Urinary bladder (tissue), 4 donors: ENCODE measurements at places on chromosomes 16 and 17. TPM values are rescaled to one million over a fixed set of nuclear protein-coding genes. Genes with fewer than 3 reads are reported as not detected.

The CCL17 gene
- not detected for total RNA-seq

DNA sequence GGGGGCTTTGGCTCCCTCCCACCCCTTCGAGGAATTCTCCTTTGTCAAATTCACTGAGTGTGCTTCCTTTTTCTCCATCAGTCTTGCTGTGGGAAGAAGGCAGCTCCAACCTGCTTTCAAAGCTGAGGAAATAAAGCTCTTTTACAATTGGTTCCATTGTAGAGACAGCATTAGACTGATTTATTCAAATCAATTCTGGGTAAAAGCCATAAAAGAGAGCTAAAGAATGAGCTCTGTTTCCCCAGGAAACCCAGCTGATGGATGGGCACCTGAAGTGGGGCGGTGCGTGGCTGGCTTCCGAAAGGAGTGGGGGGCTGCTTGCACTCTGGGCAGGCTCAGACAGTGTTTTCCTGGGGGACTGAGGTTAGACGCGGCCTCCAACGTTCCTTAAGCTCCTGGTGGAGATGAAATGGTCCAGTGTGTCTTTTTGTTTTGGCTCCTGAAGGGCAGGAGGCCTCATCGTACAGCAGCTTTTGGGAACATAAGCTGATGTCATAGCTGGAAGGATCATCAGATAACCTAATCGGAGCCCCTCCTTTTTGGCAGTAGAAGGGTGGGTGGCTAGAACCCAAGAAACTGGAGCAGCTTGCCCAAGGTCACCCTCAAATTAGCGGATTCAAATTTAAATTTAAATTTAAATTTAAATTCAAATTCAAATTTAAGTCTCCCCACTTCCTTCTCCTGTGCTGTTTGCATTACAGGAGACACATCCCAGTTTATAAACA is 128.5 kb upstream of the EEF2KMT start:
- DNase-seq, result no peak

DNA sequence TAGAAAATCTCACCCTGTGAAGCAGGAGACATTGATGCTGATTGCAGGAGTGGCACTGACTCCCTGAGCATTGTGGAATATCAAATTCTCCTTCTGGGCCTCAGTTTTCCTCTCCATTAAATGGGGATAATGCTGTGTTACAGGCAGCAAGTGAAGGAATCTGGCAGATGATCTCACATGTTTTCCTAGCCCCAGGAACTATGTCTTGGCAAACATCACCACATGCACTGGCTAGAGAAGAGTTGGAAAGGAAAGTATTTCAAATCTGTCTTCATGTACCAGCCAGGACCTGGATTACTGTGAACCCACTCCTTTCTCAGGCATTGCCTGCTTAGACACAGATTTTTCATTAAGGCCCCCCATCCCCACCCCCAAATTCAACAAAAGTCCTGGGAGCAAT is 13.6 kb upstream of the CCL8 start:
- no peak for DNase-seq

GRCh38 chr17:81483085-81483861 is 29.3 kb downstream of the ACTG1 start:
- DNase-seq, result no peak

- no peak for DNase-seq
Measured at GRCh38 chr17:83144421-83145357, 65.3 kb downstream of the METRNL start.

- no peak for DNase-seq
Measured at GRCh38 chr17:73943416-73944110, 259.9 kb upstream of the RPL38 start.

The LLGL1 gene
- 25.6 TPM for total RNA-seq

GRCh38 chr17:69344939-69345338 is 18.0 kb upstream of the ABCA5 start:
- DNase-seq, result no peak

The ULK2 gene
- total RNA-seq, result 51.7 TPM

GRCh38 chr17:55756689-55757088 is 5.8 kb downstream of the PCTP start:
- DNase-seq, result no peak

The LSM12 gene
- total RNA-seq, result 17.2 TPM

- no peak for DNase-seq
Measured at GRCh38 chr16:55077266-55077665, 146.6 kb downstream of the IRX5 start.

GRCh38 chr16:3175157-3176093 is 12.6 kb upstream of the OR1F1 start:
- DNase-seq, result no peak

The CLEC10A gene
- 5.0 TPM for total RNA-seq

GRCh38 chr17:68878226-68878885 is 76.8 kb downstream of the ABCA8 start:
- no peak for DNase-seq
